ENCODE measurements at places on chromosomes 4 and X.
A peak's percentile ranks its signal among the peaks of the same experiment; 100 is the strongest.

DNA sequence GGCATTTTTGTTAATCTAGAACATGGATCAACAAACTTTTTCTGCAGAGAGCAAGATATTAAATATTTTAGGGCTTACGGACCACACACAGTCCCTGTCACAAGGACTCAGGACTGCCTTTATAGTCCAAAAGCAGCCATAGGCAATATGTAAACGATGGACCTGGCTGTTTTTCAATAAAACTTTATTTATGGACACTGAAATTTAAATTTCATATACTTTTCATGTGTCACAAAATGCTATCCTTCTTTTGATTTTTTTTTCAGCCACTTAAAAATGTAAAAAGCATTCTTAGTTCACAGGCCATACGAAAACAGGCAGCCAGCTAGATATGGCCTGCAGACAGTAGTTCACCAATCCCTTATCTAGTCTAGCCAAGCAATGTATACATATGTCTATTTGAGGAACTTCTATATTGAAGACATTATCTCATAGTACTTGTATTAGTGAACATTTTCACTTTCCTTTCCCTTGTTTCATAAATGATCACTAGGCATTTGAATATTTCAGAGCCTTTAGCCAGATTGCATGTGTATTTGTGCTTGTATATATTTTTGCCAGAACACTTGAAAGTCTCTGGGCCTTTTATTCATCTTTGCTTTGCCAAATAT, 350.9 kb downstream of the RPA4 start:
- no peak for DNase-seq

DNA sequence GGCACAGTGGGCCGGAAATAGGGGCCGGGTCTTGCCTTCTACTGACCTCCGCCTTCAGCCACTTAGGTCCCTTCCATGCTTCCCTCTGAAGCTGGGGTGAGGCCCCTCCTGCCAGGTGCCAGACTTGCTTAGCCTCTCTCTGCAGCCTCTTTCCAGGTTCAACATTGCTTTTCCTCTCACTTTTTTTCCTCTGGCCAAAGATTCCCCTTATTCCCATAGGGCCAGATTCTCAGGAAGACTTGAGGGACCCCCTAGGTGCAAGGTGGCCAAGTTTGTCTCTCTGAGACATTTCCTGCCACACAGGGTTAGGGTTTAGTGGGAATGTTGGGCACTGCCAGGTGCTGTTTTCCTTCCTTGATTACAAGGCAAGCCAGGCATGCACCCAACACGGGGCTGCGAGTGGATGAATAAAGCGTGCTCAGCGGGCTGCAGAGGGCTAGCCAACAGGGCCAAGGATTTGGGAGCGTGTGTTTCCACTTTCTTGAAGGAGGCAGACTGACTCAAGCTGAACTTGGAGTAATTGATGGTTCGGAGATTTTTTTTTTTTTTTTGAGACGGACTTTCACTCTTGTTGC, 7.6 kb upstream of the GJB1 start:
- no peak for DNase-seq

- DNase-seq = no peak
Measured at GRCh38 chrX:12770440-12770839, 20.8 kb upstream of the PRPS2 start.

DNA sequence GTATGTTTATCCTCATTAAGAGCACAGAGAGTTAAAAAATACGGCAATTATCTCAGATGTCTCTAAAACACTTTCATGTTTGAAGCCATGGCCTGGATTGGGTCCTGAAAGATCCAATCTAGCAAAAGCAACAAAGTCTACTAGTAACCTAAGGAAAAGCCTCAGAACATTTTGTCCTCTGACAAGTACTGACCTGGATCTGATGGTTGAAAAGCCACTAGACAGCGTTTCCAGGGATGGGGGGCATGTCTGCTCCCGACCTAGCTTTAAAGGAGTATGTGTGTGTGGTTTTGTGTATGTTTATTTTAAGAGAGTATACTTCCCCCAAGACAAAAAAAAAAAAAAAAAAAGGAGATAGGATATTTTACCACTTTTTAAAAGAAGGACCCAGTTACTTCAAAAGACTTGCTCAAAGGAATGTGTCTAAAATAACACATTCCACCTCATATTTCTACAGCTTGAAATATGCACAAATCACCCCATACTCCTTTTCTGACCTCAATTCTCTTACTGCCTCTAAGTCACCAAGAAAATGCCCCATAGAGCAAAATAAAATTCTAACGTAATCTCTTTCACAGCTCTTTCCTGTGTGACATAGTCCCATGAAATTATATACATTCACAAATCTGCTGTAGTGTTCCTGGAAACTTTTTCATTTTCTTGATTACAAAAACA, 189.0 kb upstream of the TTC29 start:
- DNase-seq = no peak

- no peak for DNase-seq
Measured at GRCh38 chr4:1327526-1328266, 19.3 kb upstream of the UVSSA start.

DNA sequence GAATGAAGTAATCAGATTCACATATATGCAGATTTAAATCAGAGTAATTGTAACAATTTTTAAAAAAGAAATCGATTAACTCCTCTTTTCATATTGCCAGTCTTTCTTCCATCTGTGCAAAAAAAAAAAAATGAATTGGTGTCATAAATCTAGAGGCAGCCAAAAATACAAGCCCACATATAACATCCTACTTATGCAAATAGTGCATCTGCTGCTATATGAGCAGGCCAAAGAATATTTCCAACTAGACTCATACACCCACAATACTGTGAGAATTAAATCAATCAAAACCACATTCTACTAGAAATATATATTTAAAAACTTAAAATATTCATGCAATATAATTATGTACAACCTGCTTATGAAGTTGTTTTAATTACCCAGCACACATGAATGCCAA, 298.1 kb upstream of the TRAM1L1 start:
- no peak for DNase-seq

- DNase-seq = no peak
Measured at GRCh38 chrX:13742397-13743176, 8.0 kb downstream of the OFD1 start.

DNA sequence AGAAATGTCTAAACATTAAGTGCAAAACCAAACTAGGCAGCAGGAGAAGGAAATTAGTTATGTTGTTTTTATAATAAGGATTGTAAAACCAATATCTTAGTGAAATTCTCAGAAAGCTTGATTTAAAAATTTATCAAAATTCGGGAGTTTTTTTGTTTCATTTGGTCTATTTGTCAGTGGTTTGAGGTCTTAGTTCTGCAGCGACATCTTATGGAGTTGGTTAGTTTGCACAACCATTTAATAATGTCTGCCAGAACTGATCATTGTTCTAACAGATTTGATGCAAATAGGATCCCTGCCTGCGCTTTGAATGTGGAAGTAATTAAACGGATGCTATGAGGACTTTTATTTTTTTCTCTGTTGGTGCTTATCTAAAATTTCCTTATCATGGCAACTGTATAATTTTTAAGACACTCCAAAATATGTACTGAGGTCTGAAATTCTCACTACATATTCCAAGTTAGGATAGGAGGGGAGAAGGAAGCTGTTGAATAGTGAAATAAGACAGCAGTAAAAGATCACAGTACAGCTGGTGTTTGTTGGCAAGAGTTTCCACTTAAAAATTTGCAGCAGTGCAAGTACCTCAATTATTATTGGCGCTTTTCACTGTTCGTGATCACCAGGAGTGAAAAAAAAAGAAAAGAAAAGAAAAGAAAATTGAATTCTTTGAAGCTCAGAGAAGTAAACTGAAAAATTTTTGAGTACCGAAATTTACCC, 2521.4 kb downstream of the ARAP2 start:
- DNase-seq = peak; percentile 39

DNA sequence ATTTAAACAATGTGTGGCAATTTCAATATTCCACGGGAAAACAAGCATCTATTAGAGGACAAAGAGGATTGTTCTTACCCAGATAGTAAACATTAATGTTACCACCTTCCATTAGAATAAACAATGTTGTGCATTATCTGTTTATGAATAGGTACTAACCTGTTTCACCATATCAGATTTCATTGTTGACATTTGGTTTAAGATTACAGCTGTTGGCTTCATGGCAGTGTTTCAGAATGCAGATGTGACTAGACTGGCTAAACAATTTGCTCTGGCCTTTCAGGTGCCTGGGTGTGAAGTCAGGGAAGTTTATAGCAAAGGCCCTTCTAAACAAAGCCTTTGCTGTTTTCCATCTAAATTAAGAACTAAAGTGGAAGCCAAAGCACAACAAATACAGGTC, 464.7 kb upstream of the FAM47C start:
- DNase-seq = no peak

- DNase-seq = no peak
Measured at GRCh38 chr4:158159718-158160094, 13.1 kb downstream of the GASK1B start.

- DNase-seq = no peak
Measured at GRCh38 chrX:133380711-133381619, 34.3 kb downstream of the GPC4 start.

GRCh38 chrX:20623448-20623847, 356.7 kb upstream of the RPS6KA3 start:
- peak; percentile 76 for DNase-seq

- DNase-seq = no peak
Measured at GRCh38 chr4:145066063-145066501, 31.9 kb downstream of the ANAPC10 start.

DNA sequence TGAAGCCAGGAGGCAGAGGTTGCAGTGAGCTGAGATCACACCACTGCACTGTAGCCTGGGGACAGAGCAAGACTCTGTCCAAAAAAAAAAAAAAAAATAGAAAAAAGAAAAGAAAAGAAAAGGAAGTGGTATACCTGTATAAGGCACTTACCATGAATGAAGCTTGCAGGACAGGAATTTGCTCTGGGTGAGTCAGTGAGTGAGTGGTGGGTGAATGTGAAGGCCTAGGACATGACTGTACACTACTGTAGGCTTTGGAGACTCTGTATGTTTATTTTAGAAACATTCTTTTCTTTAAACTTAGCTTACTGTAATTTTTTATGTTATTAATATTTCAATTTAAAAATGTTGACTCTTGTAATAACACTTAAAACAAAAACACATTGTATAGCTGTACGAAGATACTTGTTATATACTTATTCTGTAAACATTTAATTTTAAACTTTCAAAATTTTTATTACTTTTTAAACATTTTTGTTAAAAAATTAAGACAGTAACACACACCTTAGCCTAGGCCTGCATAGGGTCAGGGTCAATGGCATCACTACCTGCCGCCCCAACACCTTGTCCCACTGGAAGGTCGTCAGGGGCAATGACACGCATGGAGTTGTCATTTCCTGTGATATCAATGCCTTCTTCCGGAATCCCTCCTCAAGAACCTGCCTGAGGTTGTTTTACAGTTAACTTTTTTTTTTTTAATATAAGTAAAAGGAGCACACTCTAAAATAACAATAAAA, 78.7 kb downstream of the CLNK start:
- peak; percentile 88 for DNase-seq
